ENCODE measurements at places on chromosomes 7 and 10.

DNA sequence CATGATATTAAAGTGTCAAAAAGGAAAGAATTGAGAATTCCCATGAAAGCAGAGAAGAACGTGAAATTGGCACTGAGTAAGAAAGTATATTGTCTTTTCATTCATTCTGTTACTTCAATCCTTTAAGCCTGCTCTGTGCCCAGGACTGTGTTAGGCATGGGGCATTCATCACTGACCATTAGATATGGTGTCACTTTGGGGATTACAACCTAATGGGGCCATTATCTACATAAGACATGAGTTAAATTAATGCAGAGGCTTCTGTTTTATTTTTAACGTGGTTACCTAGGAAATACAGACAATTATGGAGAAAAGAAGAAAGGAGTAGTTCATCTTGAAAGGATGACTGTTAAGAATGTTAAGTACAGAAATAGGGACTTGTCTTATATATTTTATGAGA, 163.5 kb upstream of the LRGUK start:
- DNase-seq: no peak

DNA sequence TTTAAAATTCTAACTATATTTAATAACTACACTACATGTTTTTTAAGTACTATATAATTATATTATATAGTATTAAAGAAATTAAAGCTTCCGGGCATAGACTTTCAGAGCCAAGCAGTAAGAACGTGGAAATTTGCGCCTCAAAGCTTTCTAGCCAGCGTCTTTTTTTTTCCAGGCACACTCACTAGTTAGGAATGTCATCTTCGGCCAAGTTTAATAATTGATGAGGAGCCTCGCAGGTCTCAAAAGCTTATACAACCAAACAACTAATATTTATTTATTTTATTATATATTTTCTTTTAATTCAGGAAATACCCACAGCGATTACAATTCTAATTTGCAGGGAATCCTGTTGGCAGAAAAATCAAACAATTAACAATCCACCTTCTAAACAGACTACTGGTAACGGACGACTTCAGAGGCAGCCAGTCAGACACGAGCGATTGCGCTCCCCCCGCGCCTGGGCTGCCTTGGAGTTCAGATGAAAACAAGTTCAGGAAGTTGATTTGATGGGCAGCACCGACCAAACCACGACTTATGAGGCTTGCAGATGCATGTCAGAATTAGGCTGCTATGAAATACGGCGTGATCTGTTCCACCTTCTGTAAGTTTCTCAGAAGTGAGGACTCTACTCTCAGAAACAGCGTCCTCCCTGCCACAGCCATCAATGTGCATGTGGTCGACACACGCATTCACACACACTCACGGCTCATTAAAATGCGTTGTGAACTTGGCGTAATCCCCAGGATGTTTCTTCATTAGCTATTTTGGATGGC, 431.8 kb upstream of the MGMT start:
- DNase-seq: no peak

DNA sequence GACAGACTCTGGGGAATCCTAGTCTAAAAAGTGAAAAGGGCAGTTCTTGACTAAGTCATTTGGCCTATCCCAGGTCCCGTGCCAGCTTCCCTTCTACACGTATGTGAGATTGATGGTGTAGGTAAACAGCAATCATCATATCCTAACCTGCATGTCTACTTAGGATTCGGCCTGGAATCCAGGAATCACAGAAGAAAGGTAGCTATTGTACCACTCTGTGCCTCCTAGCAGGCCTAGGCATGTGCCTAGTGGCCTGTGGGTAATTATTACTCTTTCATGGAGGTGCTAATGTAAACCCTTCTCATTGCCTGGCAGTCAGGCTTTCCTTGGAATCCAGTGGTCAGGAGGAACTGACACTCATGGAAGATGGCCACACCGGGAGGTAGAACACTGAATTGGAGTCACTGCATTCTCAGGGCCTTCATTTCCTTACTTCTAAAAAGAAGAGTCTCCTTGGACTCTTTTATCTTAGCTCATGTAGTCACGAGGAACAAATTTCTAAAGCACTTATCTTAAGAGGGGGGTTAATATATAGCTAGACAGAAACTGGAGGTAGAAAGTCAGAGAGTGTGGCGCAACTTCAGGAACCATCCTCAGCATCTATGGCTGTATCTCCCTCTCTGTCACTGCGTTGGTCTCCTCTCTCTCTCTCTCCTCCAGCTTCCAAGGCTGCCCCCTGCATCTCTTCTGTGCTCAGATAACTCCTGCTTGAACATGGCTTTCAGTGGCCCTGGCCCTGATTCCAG, 122.5 kb downstream of the C1GALT1 start:
- no peak for DNase-seq

GRCh38 chr10:15385552-15386455, 14.7 kb upstream of the FAM171A1 start:
- DNase-seq: no peak

- no peak for DNase-seq
These were observed 104.3 kb downstream of the MARCHF5 start for GRCh38 chr10:92395271-92395670.

DNA sequence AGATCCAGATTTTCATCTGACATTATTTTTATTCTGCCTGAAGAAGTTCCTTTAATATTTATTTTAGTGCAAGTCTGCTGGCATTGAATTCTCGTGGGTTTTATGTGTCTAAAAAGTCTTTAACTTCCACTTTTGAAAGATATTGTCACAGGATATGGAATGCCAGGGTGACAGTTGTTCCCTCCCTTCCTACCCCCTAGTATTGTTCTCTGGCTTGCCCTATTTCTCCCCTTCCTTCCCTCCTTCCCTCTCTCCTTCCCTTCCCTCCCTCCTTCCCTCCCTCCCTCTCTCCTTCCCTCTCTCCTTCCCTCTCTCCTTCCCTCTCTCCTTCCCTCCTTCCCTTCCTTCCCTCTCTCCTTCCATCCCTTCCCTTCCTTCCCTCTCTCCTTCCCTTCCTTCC, 14.9 kb downstream of the OLAH start:
- no peak for DNase-seq

DNA sequence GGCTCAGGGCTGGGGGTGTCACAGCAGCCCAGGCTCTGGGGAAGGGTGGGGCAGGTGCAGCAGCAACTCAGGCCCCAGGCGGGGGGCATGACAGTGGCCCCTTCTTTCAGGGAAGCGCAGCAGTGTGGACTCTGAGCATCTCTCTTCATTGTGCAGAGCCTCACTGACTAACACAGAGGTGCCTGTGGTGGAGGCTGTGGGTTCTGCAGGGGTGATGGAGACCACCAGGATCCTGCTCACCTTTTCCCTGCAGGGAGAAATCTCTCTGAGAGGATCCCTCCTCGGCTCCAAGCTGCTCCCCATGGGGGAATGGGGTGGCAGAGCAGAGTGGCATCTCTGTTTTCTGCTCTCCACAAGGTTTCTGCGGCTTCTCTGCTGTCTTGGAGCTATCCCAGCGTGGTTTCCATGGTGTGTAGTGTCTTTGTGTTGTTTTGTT, 37.8 kb upstream of the SHH start:
- no peak for DNase-seq

DNA sequence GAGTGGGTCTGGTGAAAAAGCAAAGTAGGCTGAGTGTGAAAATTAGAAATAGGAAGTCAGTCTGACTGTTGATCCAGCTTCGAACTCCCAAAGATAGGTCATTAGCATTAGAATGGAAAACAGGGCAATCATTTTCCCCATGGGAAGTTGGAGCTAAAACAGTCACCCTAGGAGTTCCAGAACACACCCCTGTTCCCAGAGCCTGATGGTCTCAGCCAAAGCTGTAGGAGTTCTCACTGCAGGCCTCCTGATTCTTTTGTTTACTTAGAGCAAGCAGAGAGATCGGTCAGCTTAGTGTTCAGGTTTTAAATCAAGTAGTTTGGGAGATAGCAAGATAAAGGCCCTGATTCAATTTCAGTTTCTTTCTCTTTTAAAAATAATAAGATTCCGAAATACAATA, 28.8 kb upstream of the JCAD start:
- DNase-seq: no peak

- no peak for DNase-seq
These were observed 80.3 kb downstream of the FOXL3 start for GRCh38 chr7:370259-370625.
